ENCODE measurements at places on chromosomes 2 and 18. TPM values are rescaled to one million over a fixed set of nuclear protein-coding genes. Genes with fewer than 3 reads are reported as not detected.
A peak's percentile ranks its signal among the peaks of the same experiment; 100 is the strongest.

DNA sequence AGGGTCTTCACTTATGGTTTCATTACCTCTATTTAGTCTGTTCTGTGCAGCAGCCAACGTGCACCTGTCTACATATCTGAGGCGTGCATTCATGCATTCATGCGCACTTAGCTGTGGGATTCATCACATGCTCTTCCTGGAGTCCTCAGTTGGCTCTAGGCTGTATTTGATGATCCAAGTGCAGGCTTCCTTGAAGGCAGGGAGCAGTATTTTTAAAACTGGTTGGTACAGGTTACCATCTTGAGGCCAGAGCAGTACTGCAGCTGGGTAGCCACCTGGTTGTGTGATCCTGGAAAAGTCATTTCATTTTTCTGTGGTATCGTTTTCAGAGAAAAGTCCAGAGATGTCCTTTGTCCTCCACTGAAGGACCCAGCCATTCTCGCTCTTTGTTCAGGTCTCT lies 109.8 kb downstream of the EN1 start:
- DNase-seq: no peak

DNA sequence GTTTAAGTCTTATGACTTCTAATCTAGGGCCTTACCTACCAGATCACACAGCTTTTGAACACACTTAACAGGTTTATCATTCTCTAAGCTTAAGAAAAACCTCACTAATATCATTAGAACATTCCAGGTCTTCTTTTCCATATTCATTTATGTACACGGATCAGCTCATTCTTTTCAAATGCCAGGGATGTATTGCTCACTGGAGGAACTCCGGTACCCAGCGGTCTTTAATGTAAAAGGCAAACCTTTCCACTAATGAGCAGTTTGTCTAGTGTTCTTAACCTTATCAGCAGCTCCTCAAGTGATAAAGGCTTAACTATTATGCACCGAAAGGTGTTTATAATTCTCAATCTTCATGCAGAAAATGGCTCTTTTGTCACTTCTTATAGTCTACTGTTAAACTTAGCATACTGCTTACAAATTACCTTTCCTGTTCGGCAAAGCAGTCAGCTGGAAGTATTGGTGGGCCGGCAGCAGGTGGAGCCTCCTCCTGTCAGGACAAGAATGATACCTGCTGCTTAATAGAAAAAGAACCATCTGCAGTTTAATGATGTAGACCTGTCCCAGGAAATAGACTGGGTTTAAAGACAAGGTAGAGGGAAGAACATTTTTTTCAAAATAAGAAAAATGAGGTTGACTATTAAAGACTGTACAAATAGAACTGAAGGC lies 142.7 kb downstream of the FIGN start:
- no peak for DNase-seq

GRCh38 chr2:43539436-43539835 lies 56.4 kb downstream of the THADA start:
- DNase-seq: no peak

Gene DOK6
- polyA plus RNA-seq: 19.1 TPM

DNA sequence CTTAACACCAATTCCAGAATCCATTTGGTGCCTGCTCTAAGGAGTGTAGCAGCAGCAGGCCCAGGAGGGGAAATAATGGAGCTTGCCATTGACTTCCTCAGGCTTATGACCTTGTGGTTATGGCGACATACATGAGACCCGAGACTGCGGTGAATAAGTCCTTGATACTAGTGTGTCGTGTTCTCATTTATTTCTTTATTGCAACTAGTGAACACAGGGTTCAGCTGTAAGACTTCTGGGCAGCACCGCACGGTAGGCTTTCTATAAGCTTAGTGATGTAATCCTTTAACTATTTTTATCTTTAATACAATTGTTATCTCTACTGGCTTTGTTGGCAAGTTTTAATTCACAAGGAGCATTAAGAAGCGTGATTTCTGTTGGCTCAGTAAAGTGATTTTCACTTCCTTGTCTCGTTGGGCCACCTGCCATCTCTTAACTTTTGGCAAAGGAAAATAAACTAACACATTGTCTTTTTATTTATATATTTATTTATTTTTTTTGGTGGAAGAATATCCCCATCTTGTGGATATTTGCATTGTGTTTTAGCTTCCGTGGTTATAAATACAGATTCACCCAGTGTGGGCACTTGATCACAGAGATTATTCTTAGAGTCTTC lies 139.8 kb downstream of the LTBP1 start:
- no peak for DNase-seq

DNA sequence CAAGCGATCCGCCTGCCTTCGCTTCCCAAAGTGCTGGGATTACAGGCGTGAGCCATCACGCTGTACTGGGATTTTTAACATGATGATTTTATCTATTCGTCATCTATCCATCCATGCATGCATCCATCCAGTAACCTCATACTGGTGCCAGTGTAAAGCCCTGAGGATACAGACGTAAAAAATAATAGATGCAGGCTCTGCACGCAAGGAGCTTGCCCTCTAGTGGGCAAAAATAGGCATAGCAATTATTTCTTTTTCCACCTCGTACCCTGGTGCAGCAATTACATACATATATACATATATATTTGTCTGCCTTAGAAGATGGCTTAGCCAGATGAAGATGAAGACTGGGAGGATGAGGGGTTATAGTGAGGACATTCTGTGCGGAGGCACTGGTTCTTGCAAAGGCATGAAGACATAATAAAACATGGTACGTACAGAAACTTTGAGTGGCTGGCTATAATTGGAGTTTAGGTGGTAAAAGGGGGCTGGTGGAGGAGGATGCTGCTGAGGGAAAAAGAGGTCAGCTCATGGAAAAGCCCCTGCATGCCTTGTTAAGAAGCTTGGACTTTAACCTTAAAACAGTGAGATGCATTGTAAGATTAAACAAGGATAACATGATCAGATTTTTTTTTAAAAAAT lies 19.6 kb upstream of the RPIA start:
- DNase-seq: peak; percentile 21

DNA sequence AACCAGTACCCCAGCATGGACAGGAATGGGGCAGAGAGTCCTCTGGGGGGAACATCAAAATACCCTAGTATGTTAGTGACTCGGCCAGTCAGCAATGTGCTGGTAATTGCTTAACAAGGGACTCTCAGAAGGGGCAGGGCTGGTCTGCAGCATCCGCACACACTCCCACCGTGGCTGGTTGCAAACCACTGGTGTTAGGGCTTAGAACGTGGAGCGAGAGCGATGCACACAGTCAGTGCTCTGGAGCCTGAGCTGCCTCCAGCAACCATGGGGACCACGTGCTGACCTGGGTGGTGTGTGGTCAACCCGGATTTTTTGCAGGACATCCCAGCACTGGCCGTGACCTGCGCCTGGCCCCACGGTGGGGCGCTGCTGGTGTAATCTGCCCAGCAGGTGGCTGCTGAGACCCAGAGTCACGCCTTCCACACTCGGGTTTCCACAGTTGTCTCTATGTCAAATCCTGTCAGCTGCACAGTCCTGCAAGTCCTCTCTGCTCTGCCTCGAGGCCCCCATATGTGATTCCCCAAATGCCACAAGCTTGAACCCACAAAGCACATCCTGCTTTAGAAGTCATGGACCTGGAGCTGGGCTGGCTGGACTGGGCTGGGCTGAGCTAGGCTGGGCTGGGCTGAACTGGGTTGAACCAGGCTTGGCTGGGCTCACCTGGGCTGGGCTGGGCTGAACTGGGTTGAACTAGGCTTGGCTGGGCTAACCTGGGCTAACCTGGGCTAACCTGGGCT lies 50.6 kb upstream of the GPC1 start:
- no peak for DNase-seq

GRCh38 chr2:192559587-192559986 lies 364.9 kb upstream of the TMEFF2 start:
- DNase-seq: no peak

Gene DNAJC5G
- 0.59 TPM for polyA plus RNA-seq

- DNase-seq: no peak
Observed at GRCh38 chr2:231568785-231569435, 23.8 kb upstream of the TEX44 start.

DNA sequence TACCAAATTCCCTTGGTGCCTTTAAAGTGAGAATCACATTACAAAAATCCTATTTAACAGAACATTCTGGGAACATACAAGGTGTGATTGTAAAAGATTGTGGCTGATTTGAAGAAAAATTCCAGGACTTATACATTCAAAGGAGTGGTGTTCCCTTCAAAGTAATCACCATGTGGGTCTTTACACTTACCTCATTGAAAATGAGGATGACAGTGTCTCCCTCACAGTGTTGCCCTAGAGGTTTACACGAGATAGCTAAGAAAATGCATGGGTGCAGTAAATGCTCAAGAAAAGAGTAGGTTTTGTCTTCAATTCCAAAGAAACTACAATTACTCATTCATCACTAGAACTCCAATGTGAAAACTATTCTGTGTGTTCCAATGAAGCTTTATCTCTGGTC lies 331.5 kb downstream of the SLC4A3 start:
- no peak for DNase-seq

DNA sequence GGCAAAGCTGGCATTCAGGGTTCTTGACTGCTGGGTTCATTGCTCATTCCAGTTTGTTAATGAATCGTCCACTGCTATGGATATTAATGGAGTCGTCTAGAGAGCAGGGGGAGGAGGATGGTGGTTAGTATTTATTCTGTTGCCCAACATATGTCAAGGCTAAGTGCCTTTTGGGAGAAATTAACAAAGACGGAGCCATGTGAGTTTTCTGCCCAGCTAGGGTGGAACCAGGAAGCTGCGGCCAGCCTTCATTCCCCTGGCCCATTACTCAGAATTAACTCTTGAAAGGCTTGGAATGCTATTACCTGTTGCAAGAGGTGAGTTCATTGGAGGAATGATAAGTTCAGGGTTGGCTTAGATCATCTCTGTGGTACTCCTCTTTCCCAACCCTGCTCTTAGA lies 19.3 kb downstream of the IGFBP2 start:
- DNase-seq: no peak

GRCh38 chr2:71880287-71880686 lies 267.4 kb downstream of the CYP26B1 start:
- no peak for DNase-seq

DNA sequence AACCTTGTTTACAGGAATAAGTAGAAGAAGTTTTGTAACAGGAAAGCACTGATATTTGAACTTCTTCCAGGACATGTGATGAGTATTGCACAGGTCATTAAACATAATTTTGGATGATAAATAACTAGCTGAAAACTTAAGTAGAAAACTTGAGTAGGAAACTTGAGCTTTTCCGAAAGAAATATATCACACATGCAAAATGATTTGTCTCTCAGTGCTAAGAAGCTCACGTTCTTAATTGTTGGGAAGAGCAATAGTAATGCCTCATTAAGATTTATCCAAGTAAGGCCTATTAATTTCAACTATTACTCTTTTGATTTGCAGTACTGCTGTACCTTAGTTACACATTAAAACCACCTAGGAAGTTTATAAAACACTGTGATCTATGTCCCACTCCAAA lies 1921.9 kb upstream of the LRRTM1 start:
- peak; percentile 21 for DNase-seq

DNA sequence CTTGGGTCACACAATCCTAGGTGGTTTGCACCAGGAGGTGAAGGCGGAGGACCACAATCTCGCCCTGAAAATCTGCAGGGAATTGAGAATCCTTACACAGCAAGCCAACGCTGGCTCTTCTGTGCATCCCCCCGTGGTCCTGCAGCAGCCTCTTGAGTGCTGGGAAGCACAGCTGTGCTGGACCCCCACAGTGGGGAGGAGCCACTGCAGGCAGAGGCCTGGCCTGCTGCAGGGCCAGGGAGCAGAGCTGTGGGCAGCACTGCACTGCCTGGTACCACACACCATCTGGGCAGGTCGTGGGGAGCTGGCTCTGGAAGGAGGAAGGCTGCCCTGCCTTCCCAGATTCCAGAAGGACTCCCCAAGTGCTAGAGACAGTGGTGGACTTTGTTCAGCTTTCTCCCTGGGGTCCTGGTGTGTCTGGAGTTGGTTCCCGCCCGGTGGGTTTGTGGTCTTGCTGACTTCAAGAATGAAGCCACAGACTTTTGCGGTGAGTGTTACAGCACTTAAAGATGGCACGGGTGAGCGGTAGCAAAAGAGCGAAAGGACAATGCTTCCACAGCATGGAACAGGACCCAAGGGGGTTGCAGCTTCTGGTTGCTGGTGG lies 106.3 kb downstream of the FAM168B start:
- no peak for DNase-seq

Gene CD207
- polyA plus RNA-seq: not detected

- no peak for DNase-seq
Observed at GRCh38 chr2:163351143-163351542, 384.7 kb downstream of the FIGN start.

Gene REG3A
- not detected for polyA plus RNA-seq

Gene MPHOSPH10
- polyA plus RNA-seq: 45.5 TPM

DNA sequence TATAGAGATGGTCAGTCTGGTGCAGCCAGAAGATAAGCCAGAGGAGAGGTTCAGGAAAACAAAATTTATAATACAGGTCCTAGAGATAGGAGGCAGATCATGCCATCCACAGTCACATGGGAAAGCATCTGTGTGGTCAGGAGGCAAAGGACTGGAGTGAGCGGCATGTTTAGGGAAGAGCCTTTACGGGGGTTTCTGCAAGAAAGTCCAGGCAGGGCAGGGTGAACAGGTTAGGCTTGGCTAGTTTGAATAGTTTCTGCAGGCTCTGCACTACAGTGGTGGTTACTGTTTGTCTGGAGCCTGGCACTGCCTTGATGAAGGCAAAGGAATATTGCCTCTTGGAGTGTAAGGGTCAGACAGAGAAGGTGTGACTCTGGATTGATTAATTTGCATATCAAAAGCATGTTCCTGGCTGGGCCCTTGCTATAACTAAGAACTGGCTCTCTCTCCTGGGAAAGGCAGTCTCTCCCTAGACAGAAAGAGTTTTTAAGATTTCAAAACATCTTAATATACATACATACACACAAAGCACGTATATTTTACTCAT lies 1034.7 kb upstream of the CHAC2 start:
- no peak for DNase-seq

Gene PLCL1
- polyA plus RNA-seq: 15.3 TPM

Gene NEDD4L
- polyA plus RNA-seq: 169 TPM

DNA sequence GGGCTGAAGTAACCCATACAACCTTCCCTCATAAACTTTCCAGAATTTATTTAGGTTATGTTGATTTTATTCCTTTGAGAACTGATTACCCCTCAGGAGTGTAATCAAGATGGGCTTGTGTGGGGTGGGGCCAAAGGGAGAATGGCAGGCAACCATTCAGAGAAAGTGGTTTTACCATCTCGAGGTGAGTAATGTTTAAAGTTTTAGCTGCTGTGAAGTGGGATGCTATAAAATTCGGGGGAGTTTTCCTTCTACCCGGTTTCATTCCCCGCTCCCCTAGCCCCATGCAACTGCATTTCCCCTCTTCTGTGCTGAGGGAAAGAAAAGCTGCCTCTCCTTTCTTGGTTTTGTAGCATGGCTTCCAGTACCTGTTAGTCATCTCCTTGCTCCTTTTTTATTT lies 34.7 kb downstream of the MAP4K4 start:
- DNase-seq: no peak

Gene C2orf78
- polyA plus RNA-seq: not detected

Gene FIGLA
- not detected for polyA plus RNA-seq

Gene OBSL1
- polyA plus RNA-seq: 111 TPM

- no peak for DNase-seq
Observed at GRCh38 chr18:6960124-6960523, 157.5 kb downstream of the LAMA1 start.

Gene ASB18
- polyA plus RNA-seq: not detected

DNA sequence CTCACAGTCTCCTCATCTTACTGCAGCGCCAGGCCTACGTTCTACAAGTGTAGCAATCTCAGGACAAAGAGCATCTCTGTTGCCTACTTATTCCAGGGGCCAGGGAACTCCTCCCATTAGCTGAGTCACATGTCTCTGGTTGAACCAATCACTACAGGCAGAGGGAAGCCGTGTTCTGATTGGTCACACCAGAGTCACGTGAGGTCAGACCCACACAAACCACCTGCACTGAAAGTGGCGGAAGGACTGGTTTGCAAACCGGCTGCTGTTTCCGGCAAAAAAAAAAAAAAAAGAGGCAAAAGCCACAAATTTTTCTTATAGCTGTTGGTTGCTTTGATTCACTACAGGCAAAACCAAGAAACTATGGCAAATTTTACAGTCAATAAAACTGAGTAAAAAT lies 21.9 kb upstream of the USP14 start:
- no peak for DNase-seq

Data from renal cortex interstitium (tissue), 15 donors.